ENCODE measurements at places on chromosomes 12 and 14.

DNA sequence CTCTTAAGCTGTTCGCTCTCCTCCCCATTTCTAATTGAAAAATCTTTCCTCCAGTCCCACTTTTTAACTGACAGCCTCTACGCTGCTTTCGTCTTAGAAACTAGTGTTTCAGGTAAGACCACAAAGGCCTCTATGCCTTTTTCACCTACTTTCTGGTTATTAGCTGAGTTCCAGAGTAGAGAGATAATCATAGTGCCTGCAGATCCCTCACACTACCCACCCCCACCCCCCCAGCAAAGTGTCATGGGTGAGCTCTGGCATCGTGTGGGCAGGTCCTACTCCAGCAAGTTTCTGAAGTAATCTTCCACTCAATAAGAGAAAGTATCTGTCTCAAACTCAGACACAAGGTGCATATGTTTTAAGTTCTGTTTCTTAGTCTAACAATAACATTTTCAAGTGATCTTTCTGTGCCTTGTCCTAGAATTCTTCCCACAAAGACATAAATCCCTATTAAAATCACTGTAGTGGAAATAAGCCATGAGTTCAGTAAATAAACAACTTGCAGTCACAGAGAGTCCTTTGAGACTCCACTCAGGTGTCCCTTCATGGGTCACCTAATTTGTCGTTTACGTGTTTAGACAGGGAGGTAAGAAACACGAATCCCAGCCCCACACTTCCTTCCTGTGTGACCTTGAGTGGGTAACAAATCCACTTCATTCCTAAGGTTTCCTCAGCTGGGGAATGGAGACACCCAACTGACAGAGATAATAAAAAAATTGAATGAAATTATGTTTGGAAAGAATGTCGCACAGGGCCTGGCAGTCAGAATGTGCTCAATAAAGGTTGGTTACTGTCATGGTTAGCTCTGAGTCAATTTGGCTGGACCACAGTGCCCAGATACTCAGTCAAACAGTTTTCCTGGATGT is 228.9 kb upstream of the CAND1 start:
- DNase-seq: no peak

GRCh38 chr12:16347391-16348298 is at the start of gene MGST1:
MGST1 (plus strand) TSS chr12:16347645; CDS start chr12:16354253, 6,608 bp downstream.
- DNase-seq: no peak

DNA sequence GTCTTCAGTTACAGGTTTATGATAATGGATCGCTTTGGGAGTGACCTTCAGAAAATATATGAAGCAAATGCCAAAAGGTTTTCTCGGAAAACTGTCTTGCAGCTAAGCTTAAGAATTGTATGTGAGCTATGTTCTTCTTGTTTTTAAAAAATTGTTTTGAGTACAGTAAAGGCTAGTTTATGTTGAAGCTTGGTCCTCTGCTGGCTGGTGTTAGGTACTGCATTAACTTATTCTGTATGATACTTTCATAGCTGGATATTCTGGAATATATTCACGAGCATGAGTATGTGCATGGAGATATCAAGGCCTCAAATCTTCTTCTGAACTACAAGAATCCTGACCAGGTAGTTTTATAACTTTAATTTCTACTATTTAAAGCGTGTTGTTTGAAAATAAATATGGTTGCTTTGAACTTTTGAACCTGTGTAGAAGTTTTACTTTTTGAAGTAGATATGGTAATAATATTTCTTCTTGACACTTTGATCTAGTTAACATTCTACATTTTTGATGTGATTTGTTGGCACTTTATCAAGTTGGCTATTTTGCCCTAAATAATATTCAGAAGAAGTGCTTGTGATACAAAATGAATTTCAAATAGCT is 55.7 kb downstream of the VRK1 start:
- no peak for DNase-seq

GRCh38 chr12:68673788-68674187 is 13.0 kb upstream of the NUP107 start:
- no peak for DNase-seq

DNA sequence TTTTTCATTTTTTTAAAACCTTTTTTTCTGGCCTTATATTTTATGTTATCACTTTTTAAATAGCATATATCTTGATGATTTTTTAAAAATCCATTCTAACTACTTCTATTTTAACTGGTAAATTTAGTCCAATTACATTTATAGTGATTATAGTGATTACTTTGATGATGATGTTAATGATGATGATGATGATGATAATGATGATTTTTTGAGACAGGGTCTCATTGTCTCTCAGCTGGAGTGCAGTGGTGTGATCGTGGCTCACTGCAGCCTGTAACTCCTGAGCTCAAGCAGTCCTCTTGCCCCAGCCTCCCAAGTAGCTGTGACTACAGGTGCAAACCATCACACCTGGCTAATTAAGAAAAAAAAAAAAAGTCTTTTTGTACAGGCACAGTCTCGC is 27.1 kb downstream of the BRMS1L start:
- no peak for DNase-seq

DNA sequence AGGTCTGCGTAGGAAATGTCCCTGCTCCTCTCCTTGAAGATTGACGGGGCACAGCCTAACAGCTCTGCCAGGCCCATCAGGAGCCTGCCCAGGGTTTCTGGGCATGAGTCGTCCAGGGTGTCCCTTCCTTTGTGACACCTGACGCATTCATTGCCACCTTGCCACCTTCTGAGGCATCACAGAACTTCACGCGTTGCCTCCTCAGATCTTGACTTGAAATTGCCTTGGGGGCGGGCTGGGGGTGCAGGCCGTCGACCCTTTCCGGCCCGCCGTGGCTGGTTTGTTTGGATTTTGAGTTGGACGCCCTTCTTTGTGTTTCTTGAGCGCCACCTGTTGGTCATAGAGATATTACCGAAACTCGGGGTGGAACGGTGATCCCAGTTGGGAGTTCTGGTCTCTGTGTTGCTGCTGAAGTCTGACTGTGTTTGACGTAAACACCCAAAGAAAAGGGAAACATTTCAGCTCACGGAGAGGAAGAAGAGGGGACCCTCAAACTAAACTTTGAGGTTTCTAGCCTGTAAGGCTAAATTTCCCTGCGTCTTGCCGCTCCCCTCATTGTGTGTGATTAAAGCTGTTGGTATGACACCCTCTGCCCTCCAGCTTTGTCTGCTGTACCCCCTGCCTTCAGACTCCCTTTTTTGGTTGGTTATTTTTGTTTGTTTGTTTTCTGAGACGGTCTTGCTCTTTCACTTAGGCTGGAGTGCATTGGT is 44.6 kb downstream of the MLXIP start:
- no peak for DNase-seq

DNA sequence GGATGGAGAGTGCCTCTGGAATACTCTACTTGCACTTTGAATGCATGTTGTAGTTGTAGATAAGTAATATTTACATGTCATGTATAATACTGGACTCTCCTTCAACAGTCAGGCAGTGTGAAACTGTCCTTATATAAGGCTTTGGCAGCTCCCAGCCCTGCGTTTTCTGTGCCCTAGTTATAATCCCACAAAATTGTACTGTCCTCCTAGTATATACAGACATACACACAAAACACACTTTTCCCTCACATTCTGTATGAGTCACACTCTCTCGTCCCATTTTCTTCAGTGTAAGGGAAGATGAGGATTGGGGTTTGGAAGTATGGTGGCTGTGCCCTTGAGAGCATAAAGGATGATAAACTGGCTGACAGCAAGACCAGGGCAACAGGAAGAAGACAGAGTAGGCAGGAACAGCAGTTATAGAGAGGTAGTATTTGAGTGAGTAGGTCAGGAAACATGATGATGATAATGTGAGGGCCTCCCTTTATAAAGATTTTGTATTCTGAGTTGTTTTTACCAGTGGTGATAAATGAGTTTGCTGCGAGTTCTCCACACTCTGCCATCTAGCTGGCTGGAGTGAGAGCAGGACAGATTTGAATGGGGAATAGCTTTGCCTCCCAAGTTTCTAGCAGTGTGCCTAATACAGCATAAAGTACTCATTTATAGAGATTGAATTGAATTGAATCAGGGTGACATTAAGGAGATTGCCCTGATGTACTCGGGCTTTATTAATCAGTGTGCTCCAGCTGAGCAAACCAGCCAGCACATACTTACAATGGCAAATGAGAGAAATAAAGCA is 5.0 kb downstream of the CREBL2 start:
- DNase-seq: no peak

- DNase-seq: no peak
These were observed 8.2 kb downstream of the ZFHX2 start for GRCh38 chr14:23543403-23543802.

- no peak for DNase-seq
These were observed 26.9 kb downstream of the C12orf42 start for GRCh38 chr12:103468837-103469236.

DNA sequence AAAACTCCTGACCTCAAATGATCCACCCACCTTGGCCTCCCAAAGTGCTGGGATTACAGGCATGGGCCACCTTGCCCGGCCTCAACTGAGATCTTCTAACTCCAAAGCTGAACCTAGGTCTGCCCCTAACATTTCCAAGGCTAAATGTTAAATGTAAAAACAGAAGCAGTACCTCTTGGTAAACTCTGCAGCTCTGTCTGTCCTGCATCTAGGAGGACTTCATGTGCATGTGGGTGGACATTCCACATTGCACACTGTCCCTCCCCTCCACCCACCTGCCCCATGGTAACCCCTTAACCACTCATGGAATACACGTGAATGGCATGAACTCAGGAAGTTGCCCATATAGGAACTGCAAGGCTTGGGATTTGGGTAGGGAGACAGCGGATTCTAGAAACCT is 33.1 kb downstream of the SNX6 start:
- no peak for DNase-seq

- no peak for DNase-seq
These were observed 33.5 kb downstream of the SLC25A21 start for GRCh38 chr14:37138898-37139297.

GRCh38 chr14:54457609-54457996 is 16.4 kb upstream of the CNIH1 start:
- no peak for DNase-seq

DNA sequence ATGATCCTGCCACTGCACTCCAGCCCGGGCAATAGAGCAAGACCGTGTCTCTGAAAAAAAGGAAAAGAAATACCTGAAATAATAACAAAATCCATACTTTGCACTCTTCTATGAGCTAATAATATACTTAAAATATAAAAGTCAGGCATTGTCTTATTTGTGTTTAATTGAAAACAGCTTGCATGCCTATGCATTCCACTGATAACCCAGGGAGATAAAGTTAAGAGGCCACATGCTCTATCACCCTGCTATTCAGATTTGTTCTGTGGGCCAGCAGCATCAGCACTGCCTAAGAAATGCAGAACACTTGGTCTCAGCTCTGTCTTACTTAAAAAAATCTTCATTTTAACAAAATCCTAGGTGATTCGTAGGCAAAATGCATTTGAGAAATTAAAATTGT is 99.2 kb downstream of the LGR5 start:
- DNase-seq: no peak

DNA sequence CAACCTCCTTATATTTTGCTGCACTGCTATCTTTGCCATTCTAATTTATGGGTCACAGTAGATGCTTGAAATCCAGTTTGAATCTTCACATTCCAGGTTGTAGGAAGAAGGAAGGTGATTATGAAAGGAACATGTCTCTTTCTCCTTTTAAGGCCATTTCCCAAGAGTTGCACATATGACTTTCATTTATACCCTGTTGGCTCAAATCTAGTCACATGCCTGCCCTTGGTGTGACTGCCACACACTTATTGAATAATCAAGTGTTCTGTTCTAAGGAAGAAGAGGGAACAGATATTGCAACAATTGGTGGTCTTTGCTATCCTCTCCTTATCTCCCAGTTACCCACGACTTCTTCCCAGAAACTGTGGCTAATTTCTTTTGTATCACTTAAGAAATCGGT is 404.3 kb downstream of the TMEM117 start:
- DNase-seq: no peak

DNA sequence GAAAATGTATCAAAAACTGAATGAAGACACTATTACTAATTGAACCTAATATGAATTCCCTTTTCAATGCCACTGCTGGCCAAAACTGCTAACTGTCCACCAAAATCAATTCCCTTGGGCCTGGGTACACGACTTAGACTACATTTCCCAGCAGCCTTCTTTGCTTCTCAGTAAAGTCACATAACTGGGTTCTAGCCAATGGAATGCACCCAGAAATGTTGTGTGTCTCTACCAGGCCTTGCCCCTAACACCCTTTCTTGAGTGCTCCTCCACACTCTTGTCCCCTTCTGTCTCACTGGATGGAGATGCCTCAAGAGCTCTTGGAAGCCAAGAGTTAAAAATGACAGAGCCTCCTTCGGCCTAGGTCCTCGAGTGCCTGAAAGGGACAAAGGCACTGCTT is 156.8 kb downstream of the PPM1H start:
- no peak for DNase-seq

DNA sequence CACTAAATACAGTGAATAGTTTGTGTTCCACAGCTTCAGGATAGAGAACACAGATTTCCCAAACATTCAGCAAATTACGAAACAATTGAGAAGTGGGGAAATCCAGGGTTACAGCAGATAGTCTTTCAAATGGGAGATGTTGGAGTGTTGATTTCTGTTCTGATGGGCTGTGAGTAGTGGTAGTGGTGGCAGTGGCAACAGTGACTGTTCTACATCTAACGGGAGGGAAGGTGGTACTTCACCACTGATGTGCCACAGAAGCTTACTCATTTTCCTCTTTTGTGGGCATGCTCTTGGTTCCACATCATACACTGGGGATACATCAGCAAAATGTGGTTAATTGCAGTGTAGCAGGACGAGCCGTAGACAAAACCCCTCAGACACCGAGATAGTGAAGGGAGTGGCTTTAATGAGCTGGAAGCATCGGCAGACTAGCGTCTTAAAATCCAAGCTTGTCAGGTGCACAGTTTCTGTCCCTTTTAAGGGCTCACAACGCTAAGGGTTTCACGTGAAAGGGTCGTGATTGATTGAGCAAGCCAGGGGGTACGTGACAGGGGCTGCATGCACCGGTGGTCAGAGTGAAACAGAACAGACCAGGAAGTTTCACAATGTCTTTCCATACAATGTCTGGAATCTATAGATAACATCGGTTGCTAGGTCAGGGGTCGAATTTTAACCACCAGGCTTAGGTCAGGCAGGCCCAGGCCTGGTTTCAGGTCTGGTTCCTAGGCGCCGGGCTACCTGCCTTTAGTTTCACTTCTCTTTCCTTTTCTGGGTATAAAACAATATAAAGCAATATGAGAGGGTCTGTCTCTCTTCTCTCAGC is 330.6 kb upstream of the FBXO33 start:
- no peak for DNase-seq

GRCh38 chr12:107491856-107492255 is 193.7 kb upstream of the PWP1 start:
- DNase-seq: no peak

GRCh38 chr12:89756585-89757398 is 48.2 kb upstream of the ATP2B1 start:
- no peak for DNase-seq

- DNase-seq: no peak
These were observed 1517.0 kb downstream of the AACS start for GRCh38 chr12:126582231-126582630.

DNA sequence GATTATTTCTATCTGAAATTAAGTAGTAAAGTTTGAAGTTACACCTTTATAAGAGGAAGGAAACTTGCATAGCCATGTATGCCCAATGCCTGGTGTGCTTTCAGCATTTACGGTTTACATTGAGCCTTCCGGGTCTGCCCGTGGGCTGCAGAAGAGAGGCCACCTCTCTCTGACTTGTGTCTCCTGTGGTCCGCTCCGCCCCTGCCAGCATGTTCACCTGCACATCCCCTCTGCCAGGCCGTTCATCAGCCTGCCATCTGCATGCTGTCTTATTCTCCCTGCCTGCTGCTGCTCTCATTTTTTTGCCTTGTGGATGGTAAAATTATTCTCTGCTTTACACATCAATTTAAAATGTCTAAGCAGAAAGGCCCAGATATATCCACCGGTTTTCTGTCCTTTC is 41.5 kb upstream of the DYNC1H1 start:
- DNase-seq: no peak

- DNase-seq: no peak
These were observed 205.3 kb upstream of the SFSWAP start for GRCh38 chr12:131505561-131505960.
